C1 segment of cervical spinal cord (tissue), 14 donors: ENCODE measurements at places on chromosomes 6 and 20.

DNA sequence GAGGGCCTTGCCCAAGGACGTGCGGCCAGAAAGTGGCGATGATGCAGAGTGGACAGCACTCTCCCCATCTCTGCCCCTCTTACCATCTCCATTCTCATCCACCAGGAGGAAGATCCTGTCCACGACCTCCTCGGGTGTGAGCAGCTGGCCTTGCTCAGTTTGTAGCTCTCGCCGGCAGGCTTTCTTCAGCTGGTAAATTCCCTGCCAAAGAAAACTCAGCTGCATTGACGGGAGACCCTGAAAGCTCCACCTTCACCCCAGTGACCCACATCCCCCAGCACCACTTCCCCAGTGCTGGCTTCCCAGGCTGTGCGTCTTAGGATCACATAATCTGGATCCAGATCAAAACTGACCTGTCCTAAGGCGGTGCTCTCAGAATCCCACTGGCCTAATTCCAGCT lies 9.2 kb downstream of the GUCA1B start:
- no peak for DNase-seq

DNA sequence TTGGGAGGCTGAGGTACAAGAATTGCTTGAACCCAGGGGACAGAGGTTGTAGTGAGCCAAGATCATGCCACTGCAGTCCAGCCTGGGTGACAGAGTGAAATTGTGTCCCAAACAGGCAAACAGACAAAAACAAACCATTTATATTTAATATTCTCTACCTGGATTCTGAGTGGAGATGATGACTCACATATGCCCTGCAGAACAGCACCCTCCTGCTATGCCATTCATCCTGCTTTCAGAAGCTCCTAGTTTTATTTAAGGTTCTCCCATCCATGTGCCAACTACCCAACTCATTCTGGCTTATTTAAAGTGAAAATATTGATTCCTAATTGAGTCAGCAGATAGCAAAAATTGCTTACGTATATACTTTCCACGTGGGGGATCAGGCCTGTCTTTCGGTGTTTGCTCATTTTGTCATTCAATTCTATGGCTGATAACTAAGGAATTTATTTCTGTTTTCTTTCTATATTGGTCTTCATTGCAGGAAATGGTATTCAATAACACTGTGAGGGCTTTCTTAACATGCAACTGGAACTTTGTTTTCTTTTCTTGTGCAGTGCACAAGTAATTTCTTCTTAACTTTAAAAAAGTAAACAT lies 459.1 kb upstream of the JAG1 start:
- no peak for DNase-seq

GRCh38 chr6:39558079-39558478 lies 167.1 kb downstream of the KIF6 start:
- no peak for DNase-seq

- no peak for DNase-seq
Observed at GRCh38 chr6:46129291-46129628, 529 bp upstream of the ENPP4 start.

GRCh38 chr20:12554426-12554825 lies 454.3 kb upstream of the SPTLC3 start:
- no peak for DNase-seq

GRCh38 chr6:54173089-54173488 lies 61.8 kb downstream of the MLIP start:
- DNase-seq = no peak

DNA sequence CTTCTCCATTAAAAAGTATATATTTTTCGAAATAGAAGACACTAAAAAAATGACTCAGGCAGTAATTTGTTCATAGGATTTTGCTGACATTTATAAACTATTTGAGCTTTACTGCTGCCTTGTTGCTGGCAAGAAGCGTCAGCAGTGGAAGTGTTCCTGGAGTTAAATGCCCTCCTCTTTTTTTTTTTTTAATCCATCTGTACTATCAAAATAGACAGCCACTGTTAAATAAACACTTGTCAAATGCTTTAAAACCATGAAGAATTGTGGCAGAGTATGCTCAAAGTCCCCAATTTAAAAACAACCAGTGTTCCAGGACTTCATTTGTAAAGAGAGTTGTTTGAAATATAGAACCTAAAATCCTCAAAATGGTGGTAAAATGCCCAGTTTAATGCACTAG lies 253.8 kb downstream of the NKAIN2 start:
- no peak for DNase-seq

- no peak for DNase-seq
Observed at GRCh38 chr6:132659082-132659481, at the start of gene TAAR1. Gene TAAR1 (minus strand): TSS chr6:132659182. CDS start chr6:132646003, 13,179 bp downstream.

DNA sequence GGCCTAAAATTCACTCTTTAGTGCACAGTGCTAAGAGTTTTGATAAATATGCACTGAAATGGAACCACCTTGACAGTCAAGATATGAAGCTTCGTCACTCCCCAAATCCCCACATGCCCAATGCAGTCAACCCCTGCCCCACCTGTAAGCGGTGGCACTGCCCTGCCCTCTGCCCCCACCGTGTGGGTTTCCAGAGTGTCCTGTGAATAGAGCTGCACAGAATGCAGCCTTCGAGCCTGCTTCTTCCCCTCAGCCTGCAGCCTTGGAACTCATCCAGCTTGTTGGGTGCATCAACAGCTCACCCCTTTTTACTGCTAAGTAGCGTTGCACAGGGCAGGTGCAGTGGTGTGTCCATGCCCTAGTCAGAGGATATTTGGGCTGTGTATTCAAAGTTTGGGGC lies 216.3 kb downstream of the SYNDIG1 start:
- no peak for DNase-seq

DNA sequence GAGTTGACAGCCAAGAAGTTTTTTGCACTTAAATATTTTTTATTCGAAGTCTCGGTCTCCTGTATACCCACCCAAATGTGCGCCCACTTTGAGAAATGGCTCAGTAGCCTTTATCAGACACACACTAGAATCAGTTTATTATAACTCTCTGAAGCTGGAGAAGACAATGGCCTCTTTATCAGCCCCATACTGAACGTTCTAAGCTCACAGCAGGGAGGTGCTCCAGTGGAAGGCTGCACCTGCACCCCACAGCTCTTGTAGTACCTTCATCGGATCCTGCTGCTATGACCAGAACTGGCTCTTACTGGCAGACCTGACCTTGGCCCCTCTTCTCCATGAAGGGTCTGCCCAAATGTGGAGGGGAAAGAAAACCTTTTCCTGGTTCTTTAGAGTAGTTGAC lies 165.0 kb upstream of the SCGN start:
- DNase-seq = no peak

DNA sequence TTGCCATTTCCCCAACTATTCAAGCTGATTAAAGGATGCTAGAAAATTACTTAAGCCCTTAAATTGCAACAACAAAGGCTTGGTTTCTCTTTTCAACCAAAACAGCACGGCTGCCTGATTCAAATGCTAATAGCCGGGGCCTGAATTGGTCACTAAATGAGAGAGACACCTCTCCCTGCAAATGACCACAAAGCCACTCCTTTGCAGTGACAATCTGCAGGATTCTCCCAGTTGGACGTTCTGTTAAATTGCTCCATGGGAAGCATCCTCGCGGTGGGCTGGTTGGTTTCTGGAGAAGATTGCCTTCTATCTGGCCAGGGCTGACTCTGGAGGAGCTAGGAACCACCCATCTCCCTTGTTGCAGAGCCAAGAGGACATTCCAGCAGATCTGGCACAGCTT lies 29.7 kb upstream of the TBXT start:
- DNase-seq = no peak

GRCh38 chr6:164039954-164040375 lies 625.4 kb downstream of the QKI start:
- no peak for DNase-seq
